Naive thymus-derived CD4-positive, alpha-beta T cell (primary cell): ENCODE measurements at places on chromosomes 3 and 15. TPM values are rescaled to one million over a fixed set of nuclear protein-coding genes. Genes with fewer than 3 reads are reported as not detected.

DNA sequence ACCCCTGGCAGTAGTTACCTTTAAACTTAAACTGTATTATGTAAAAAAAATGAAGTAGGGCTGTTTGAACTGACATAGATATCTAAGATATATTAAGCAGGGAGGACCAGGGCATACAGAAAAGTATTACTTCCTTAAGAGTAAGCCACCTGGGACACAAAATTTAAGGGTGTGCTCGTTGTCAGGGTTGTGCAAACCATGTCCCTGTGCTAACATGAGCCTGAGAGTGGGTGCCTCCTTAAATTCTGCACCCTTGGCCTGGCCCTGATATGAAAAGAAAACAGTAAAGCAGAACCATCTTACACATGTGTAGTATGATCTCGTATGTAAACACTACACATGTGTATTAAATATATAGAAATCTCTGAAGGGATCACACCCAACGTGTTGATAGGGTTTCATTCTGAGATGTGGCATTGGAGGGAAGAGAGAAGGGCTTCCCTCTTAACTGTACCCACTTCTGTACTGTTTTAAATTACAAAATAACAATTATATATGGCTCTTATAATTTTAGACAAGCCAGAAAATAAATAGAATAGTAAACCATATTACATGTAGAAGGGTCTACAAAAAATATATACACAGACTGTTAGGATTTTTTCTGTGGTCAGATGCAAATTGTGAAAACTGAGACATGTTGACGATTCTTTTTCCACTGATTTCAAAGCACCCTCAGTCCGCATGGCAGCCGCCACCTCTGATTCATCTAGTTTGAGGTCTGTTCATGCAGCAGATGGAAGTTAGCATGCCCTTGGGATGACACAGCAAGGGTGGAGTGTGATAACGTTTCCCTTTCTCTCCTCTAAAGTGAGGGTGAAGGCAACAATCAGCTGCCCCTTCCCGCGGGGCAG is 400.8 kb upstream of the PROK2 start:
- no peak for DNase-seq

DNA sequence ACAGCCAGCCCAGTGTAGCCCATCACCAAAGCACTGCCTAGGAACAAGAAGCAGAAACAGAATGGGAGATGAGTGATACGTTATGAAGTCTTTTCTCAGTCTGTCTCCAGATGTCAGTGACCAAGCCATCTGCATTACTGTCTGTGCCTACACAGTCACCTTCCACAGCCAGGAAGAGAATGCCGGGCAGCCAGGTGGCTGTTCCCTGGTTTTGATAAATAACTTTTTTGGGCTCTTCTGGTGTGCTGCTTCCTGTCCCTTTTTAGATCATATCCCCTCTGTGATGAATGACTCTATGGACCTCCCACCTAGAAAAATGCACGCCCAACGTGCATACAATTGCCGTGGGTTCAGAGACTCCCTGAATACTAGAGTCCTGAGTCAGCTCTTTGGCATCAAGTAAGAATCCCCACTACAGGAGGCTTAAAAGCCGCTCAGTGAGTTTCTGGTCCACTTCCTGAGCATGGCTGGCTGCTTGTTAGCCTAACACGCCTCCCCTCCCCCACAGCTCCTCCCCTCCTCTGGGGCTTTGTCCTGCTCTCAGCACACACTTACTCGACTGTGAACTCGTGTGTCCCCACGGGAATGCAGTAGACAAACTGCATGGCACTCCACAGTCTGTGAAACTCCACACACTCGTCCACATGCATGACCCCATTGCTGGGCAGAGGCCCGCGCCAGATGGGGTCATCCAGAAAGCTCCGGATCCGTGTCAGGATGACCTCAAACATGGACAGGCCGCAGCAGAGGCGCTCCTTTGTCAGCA is 34.7 kb downstream of the NIPA2 start:
- DNase-seq, result no peak

- DNase-seq, result no peak
Measured at GRCh38 chr15:59721411-59721810, 32.3 kb upstream of the BNIP2 start.

GRCh38 chr3:50318615-50319014 is 3.9 kb downstream of the HYAL2 start:
- no peak for DNase-seq

GRCh38 chr3:46914849-46915248 is 37.3 kb downstream of the PTH1R start:
- no peak for DNase-seq

DNA sequence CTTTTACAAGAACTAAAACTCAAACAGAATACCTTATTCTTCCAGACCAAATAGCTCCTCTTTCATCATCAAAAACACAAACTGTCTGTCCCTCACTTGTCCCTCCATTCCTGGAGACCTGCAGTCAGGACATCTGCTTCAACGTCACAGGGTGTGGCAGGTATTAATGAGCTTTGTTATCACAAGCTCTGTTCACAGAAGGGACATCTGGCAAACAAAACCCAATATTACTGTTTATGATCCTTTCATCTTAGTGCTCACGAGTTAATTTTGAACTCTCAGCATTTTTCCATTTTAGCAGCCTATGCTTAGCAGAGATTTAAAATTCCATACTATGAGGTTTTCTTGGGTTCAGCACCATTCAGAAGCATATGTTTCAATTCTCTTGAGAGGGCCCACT is 32.9 kb downstream of the AP3S2 start:
- no peak for DNase-seq

DNA sequence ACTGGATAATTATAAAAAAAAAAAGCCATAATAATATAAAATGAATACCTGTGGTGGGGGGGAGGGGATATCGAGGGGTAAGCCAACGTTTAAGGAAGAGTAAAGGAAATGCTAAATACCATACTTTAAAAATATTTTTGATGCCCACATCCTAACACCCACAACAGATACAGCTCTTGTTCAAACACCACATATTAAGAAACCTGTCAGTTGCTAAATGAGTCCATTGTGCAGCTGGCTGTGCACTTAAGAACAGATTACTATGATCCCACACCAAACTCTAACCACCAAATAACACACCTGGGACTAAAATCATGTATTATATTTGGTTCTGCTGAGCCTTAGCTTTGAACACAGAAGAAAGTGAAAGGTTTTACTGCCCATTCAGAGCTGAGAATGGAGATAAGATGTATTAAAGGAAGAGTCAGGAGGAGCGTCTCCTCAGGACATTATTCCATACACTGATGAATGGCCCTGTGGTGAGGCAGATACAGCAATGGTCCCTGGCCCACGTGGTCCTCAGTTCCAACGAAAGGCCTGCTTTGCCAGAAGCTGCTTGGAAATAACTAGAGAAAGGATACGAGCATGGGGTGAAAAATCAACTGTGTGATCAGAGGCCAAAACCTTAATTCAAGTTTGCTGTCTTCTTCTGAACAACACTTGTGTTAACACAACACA is 515.4 kb downstream of the FOXP1 start:
- DNase-seq, result no peak

DNA sequence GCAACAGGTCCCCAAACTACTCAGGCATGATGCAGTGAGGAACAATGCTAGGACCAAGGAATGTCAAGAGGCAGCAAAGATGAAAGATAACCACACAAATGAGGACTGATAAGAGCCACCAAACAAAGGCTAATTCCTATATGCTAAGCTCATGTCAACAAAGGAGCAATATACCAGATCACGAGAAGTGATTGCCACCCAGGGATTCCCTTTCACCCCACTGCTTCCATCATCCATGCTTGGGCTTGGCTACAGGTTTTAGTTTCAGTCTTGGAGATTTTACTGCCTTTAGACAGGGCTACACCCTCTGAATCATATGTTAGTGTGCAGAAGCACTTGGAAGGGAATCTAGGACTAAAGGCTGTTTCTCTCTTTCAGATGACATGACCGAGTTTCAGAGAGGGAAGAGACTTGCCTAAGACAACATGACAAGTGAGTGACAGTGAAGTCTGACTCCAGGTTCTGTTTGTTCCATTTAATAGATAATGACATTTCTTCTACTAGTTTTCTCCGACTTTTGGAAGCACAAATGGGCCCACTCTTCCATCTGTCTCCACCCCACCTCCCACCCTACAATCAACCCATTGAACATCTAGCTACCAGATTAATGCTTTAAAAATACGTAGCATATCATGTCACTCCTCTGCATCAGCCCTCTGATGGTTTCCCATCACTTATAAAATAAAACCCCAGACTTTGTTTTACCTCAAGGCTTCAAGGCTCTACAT is 173.5 kb upstream of the LRRN1 start:
- DNase-seq, result no peak

GRCh38 chr15:49415149-49415548 is 7.9 kb upstream of the FGF7 start:
- DNase-seq, result no peak

GRCh38 chr15:75397494-75397893 is 29.1 kb upstream of the MAN2C1 start:
- no peak for DNase-seq

- DNase-seq, result no peak
Measured at GRCh38 chr3:183819831-183820230, 5.5 kb downstream of the MAP6D1 start.

DNA sequence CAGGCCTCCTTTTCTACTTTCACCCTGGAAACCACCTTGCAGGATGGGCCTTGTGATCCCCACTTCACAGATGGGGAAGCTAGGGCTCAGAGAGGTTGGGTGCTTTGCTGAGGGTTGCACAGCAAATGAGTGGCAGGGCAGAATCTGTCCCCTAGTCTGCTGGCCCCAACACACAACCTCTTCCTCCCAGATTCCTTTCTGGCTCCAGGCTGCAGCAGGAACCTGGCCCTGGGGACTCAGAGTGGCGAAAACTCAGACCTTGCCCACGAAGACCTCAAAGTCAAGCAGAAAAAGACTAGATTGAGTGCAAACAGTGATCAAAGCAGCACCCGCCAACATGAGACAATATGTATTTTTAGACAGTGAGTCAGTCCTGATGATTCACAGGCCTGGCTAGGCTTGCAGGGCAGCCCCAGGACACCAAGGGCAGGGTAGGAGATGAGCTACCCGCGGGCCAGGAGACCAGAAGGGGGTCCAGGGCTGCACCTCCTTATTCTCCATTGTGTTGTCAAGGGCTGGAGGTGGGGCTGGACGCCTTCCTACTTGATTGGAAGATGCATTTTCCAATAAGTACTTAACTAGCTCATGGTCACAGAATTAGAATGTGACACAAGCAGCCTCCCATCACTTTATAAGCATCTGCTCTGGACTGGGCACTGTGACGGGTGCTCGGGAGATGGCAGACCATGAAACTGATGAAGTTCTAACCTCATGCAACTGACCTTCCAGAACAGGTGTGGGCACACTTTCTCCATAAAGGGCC is 23.9 kb downstream of the GOLGA6L2 start:
- no peak for DNase-seq

GRCh38 chr3:75242012-75242735 is 422.0 kb upstream of the FRG2C start:
- DNase-seq, result no peak

GRCh38 chr15:85005746-85006145 is 24.1 kb downstream of the PDE8A start:
- no peak for DNase-seq

- no peak for DNase-seq
Measured at GRCh38 chr3:121411523-121411922, 134.3 kb downstream of the POLQ start.

- DNase-seq, result no peak
Measured at GRCh38 chr15:66882251-66883020, 180.4 kb downstream of the SMAD6 start.

DNA sequence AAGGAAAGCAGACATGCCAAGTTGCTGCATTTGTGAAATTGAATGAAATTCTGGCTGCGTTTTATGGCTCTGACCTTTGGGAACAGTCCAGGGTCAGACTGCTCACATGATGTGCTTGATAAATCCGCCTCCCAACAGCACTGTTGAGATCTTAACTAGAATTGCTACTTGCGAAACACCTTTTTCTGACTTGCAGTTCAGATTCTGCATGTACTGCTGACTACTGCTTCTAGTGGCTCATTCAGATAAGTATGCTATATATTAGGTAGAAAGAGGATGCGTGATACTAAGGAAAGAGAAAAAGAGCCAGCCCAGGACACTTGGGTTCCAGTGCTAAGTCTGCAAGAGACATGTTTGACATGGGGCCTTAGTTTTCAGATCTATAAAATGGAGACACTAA is 129.4 kb downstream of the LPP start:
- DNase-seq, result no peak

- no peak for DNase-seq
Measured at GRCh38 chr3:105359098-105359762, 7.5 kb upstream of the ALCAM start.

DNA sequence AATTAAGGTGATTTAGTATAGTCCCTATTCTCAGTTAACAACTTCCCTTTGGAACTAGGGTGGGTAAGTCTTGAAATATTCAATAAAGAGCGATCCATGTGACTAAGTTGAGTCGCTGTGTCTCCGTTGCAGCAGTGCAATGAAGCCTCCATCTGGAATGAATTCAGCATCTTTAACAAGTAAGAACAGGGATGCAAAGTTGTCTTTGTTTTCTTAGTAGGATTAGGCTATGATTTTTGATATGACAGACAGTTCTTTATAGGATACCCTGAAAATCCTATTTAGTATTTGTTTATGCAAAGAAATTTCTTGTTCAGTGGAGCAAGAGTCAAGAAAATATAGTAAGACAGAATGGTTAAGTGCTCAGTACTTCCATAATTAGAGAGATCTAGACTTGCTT is 52.7 kb downstream of the RBMS3 start:
- no peak for DNase-seq

KNG1 gene
- not detected for total RNA-seq

THPO gene
- total RNA-seq, result not detected in 2 replicates

BTD gene
- total RNA-seq, result 15.5 TPM

GPR149 gene
- not detected for total RNA-seq

GP5 gene
- 10.8 TPM for total RNA-seq

TMCO5A gene
- total RNA-seq, result not detected
